ENCODE measurements at places on chromosomes 3 and 15. TPM values are rescaled to one million over a fixed set of nuclear protein-coding genes. Genes with fewer than 3 reads are reported as not detected.

Gene ECE2
- total RNA-seq, result not detected

Gene GPR87
- not detected for total RNA-seq

Gene CADPS
- total RNA-seq, result 19.2 TPM

Gene ZNF710
- 6.5 TPM for total RNA-seq
